ENCODE measurements at places on chromosomes 7 and 10.

GRCh38 chr10:72385724-72386123 is 31.0 kb upstream of the DNAJB12 start:
- no peak for DNase-seq

- peak; percentile 29 for DNase-seq
These were observed 515 bp downstream of the RALA start for GRCh38 chr7:39623732-39624441.

GRCh38 chr7:119737390-119737789 is 535.6 kb upstream of the KCND2 start:
- DNase-seq, result no peak

DNA sequence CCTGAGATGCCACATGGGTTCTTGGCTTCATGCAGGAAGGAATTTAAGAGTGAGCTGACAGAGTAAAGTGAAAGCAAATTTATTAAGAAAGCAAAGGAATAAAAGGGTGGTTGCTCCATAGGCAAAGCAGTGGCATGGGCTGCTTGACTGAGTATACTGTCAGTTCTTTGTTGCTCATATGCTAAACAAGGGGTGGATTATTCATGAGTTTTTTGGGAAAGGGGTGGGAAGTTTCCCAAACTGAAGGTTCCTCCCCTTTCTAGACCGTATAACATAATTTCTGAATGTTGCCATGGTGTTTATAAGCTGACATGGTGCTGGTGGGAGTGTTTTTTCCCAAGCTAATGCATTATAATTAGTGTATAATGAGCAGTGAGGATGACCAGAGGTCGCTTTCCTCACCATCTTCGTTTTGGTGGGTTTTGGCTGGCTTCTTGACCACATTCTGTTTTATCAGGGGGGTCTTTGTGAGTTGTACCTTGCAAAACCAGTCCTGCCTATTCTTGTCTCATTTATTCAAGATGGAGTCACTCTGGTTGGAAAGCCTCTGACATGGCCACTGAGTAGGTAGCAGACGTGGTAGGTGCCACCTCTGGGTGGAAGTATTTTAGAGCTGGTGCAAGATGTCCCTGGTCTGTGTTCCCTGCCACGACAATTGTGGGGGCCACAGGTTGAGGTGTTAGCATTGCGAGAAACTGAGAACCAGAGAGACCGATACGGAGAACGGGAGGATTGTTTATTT is 107.5 kb upstream of the SDK1 start:
- DNase-seq, result no peak

GRCh38 chr7:95427914-95428516 is 6.8 kb downstream of the PON2 start:
- DNase-seq, result no peak

DNA sequence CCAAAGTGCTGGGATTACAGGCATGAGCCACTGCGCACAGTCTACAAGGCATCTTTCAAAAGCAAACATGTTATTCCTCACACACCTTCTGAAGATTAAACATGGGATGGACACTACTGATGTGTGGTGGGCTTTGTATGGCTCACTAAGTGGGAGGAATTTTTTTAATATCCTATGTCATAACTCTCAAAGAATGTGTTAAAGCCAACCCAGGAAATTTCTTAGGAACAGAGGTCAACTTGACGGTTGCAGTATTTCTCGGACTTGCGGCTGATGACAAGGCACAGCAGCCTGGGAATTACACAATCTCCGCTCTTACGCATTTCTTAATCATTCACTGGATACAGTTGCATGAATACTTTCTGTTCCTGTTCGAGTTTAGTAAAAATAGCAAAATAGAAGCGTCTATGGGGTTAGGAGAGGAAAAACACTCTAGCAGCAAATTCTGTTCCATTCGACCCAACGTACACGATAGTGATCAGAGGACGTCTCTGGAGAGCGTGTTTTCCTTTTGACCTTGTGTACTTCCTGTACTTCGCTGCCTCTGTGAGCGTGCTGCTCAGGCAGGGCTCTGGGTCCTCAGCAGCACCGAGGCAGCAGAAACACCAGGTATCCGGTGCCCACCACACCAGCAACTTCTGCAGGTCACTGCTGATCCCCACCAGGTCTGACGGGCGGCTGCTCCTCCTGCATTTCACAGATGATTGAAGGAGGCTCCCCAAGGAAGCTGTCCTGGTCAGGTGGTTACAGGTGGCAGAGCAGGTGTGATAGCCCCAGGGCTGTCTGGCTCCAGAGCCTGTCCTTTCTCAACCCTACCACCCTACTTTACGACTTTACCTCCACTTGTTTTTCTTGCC is 26.4 kb upstream of the SRGN start:
- peak; percentile 50 for DNase-seq

DNA sequence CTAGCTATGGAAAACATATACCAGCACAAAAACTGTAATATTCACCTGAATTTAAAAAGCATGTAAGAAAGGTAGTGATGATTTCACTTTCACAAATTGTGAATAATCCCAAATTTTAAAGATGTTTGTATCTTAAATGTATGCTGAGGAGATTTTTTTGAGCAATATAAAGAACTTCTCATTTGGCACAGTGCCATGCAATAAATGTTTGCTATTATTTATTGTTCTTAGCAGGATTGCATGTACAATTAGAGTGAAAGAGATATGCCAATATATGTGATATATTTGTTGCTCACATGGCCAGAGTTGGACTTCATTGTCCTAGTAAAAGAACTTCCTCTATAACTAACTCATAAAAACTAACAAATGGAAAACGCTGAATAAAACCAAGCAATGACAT is 895.1 kb upstream of the KCND2 start:
- no peak for DNase-seq

GRCh38 chr7:27921081-27921836 is 181.3 kb downstream of the TAX1BP1 start:
- peak; percentile 55 for DNase-seq

DNA sequence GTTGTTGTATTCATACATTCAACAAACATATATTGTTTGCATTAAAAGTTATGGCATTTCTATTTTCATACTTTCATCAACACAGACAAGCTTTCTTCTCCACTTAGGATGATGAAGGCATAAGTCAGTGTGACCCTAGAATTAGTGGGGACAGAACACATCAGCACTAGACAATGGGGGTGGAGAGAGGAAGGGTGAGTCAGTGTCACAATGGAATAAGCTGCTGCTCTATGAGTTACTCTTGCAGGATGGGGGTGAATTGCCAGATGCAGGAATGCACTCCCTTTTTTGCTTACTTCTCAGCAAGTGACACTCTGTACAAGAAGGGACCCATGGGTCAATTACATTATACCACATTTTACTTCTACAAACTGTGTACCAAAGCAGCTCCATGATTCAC is 74.0 kb downstream of the DGKI start:
- DNase-seq, result no peak

GRCh38 chr7:155109121-155109520 is 39.0 kb downstream of the HTR5A start:
- DNase-seq, result no peak

DNA sequence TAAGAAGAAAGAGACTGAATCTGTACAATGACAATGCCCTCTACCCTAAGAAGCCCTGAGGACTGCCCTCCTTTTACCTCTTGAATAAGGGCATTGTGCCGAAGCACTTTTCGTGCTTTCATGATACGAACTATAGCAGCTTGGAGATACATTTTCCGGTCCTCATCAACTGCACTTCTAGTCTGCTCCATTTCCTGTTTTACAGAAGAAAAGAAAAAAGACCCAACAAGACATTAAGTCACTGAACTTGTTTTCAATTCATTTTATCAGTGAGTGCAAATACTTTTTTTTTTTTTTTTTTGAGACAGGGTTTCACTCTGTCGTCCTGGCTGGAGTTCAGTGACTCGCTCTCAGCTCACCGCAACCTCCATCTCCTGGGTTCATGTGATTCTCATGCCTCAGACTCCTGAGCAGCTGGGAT is 78.4 kb downstream of the CUL2 start:
- peak; percentile 7 for DNase-seq

DNA sequence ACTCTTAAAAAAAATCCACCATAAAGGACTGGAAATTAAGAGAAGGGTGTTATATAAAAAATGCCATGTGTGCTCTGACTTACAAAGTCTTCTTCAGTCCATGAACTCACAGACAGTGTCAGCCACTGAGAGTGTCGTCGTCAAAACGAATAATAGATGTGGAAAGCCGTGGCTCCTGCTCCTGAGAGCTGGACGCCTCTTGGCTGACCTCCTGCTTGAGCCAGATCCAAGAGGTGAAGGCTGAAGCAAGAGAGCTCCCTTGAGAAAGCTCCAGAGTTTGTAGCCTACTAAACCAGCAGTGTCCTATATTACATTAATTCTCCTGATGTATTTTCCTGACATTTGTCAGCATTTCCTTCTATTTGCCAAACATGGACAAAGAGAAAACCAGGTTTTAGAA is 234.3 kb upstream of the C7orf33 start:
- DNase-seq, result no peak

- no peak for DNase-seq
These were observed 434.9 kb upstream of the KLF6 start for GRCh38 chr10:4219901-4220300.

DNA sequence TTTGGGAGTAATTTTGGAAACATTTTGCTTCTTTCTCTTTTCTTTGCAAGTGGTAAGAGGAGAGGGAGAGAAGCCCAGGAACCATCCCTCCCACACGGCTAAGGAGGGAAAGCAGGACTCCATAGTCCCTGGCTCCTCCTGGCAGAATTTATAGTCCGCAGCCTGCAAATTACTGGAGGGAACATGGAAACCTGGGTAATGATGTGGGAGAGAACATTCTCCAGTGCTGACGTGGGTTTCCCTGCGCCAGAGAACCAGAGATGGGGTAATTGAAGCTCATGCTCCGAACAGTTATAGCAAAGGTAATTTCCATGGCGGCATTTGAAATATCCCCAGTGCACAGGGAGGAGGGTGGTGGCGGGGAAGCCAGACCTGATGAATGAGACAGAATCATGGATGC is 320.4 kb downstream of the RPS24 start:
- no peak for DNase-seq

DNA sequence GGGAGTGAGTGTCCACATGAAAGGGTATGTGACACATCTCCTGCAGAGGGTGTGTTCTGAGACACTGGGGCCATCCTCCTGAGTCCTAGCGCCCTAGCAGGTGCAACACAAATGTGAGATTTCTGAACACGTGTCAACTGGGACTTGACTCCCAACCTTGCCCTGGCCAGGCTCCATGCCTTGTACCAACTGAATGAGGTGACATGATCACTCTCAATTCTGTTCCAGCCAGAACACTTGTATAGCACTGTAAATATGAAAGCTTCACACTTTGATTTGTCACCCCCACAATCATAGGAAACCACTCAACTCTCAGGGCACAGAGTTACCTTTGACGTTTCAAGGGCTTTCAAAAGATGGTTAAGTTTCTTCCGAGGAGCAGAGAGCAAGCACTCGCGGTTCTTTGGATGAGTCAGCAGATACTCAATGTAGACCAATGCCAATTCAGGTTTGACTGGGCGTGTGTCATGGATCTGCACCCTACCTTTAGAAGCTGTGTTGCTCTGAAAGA is 48.6 kb downstream of the NCAPG2 start:
- peak; percentile 29 for DNase-seq

All from CD4-positive, alpha-beta T cell treated with Interleukin-17A for 1 hour (primary cell).